DMS153 (cell line): ENCODE measurements at places on chromosomes 12 and 14.

GRCh38 chr12:113196990-113197389 lies 11.5 kb downstream of the RITA1 start:
- peak; percentile 70 for DNase-seq

DNA sequence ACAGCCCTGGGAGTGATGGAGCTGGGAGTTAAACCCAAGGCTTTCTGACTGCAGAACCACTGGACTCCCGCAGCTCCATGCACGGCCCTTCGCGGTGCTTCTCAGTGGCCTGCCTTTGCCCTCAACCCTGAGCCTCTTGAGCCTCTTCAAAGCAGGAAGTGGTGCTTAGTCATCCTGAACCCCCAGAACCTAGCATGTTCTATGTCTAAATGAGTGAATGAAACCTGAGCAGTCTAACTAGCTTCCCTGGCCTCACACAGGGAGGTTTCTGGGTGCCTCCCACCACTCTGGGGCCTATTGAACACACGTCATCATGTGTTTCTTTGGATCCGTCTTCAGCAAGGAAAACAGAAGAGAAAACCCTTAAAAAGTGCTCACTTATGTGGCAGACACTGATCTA lies 117.9 kb upstream of the SFSWAP start:
- DNase-seq = no peak

- DNase-seq = no peak
Observed at GRCh38 chr12:106739815-106740530, 34.5 kb upstream of the RIC8B start.

- no peak for DNase-seq
Observed at GRCh38 chr12:104551313-104551931, 94.7 kb downstream of the CHST11 start.

DNA sequence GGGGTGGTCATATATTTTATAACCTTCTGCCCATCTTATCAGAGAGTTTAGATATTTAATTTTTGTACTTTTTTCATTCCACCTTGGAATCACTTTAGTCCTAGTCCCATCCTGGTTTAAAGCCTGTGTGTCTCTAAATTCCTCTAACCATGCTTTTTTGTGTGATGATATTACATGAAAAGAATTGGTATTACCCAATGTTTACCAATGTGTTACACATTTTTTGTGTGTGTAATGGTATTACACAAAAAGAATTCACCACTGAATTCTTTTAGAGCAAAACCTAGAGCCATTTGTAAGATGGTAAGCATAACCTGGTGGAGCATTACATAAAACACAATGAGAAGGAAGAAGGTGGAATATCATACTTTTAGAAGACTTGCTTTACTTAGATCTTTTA lies 77.5 kb downstream of the FAR2 start:
- DNase-seq = no peak

DNA sequence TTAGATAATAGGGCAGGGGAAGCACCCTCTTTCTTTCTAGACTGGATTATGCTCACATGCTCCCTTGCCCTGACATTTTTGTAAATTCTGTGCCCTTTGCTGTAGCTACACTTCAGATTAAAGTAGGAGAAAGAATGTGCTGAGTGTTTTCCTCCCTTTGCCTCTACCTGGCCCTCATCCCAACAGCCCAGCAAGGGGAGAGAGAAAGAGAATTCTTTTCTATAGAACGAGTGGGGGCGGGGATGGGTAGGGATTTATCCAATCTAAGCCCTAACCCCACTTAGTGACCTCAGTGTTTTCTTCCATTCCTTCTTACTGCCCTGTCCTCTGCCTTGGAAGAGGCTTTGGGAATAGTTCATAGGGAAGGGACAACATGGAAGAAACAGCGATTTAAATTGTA lies 13.5 kb downstream of the GPR84 start:
- no peak for DNase-seq

- DNase-seq = no peak
Observed at GRCh38 chr14:97975962-97976361, 1178.8 kb downstream of the VRK1 start.

DNA sequence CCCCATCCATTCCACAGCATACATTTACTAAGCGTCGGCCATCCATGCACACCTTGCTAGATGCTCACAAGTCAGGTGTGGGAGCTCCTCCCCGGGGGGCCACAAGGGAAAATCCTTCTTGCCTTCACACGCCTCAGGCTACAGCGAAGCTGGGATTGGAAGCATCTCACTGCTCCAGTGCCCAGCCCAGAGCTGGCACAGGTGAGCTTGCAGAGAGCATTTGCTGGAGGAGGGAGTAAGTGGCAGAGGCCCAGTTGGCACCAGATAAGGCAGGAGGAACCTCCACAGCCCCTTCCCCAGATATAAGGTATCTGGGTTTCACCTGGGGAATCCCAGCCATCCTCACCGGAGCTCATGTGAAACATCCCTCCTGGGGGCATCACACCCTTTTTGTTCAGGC lies 1.8 kb downstream of the TRPV4 start:
- no peak for DNase-seq

DNA sequence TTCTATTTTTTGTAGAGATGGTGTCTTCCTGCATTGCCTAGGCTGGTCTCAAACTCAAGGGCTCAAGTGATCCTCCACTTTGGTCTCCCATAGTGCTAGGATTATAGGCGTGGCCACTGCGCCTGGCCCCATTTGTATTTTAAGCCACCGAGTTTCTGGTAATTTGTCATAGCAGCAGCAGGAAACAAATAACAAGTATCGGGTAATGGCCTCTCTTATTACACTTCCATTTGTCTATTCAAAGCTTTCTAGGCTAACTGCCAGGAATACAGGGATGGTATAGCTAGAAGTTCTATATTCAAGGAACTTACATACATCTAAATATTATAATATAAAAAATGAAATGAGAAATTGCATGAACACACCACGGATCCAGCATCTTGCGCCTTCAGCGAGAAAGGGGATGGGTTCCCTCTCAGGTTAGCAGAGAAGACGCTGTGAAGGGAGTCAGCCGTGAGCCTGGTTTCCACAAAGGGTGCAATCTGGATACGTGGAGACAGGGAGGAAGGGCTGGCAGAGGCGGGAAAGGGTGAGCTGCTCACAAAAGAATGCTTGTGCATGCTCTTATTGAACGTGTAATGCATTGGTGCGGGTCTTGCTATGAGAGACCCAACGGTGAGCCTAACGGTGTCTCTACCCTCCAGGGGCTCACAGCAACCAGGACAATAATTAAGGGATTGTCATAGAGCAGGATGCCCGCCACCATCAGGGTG lies 9.5 kb downstream of the BDKRB1 start:
- peak; percentile 84 for DNase-seq

- no peak for DNase-seq
Observed at GRCh38 chr12:83349907-83350611, 663.4 kb downstream of the TMTC2 start.

GRCh38 chr12:116624516-116624915 lies 65.3 kb downstream of the MAP1LC3B2 start:
- DNase-seq = no peak

DNA sequence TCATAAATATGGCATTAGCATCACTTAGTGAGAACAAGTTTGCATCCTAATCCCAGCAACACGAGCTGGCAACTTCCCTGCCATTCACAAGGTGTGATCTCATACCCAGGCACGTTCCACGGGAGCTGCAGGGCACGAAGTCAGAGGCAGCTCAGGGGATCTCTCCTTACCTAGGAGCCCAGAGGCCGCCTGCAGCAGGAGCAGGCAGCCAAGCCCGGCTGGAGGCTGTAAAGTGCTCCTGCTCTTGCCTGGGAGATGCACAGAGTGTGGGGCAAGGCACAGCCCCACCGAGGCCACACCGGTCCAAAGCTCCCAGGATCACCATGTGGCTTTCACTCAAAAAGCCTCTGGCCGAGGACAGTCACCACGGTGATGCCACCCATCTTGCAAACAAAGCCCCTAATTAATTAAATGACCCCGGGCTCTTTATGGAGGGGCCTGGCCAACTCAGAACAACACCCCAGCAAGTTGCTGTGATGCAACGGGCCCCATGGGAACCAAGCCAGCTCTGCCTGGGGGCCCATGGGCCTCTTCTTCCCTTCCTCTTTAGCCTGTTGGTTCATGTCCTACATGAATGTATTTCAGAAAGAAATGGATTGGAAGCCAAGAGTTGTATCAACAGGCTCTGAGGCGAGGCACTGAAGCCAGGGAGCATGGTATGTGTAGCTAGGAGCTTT lies 26.5 kb downstream of the NUAK1 start:
- no peak for DNase-seq

DNA sequence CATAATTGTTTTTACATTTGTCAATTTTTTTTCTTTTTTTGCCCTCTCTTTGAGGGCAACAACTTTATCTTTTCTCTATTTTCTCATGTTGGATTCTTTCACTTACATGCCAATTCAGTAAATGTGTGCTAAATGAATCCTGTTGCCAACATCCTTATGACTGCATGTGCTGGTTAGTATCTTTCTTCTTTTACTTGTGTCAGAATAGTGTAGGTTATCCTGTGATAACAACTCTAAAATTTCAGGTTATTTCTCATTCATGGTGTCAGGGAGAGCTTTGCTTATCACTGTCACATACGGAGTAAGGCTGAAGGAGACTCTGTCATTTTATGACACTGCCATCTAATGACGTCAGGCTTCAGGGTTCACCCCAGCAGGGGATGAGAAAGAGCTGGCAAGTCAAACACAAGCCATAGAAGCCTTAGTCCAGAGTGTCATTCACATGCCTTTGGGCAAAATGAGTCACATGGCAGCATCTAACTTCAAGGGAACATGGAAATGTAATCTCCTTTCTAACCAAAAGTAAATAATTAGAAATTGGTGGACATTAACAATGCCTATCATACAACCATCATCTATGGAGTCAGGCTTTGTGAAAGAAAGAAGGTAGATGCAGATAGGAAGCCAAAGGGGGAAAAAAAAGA lies 242.5 kb upstream of the ATP2B1 start:
- DNase-seq = peak; percentile 18

GRCh38 chr12:4471256-4471655 lies 25.6 kb upstream of the FGF6 start:
- DNase-seq = no peak

- DNase-seq = no peak
Observed at GRCh38 chr14:53696217-53696965, 260.2 kb downstream of the BMP4 start.

- peak; percentile 30 for DNase-seq
Observed at GRCh38 chr12:32397696-32398095, 1.7 kb upstream of the FGD4 start.

DNA sequence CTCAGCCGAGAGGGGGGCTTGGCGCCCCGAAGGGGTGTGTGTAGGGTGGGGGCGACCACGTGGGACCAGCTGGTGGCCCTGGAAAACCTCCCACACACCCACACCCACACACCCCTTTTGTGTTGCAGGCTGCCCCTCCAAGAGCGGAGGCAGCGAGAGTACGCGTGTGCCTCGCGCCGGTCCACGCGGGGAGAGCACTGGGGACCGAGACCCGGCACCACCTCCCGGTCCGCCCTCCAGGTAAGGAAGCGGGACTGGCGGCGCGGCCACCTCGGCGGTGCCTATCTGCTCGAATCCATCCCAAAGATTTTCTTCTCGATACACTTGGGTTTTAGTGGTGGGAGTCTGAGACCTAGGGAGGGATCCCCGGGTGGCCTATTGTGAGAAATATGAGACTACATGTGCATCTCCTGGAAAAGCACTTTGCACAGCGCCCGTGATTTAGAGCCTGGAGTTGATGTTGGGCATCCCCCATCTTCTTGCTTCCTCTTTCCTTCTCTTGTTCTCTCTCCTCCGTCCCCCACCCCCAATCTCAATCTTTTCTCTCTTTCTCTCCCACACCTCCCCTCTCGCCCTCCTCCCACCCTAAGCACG lies 393 bp downstream of the SYT1 start:
- DNase-seq = no peak

DNA sequence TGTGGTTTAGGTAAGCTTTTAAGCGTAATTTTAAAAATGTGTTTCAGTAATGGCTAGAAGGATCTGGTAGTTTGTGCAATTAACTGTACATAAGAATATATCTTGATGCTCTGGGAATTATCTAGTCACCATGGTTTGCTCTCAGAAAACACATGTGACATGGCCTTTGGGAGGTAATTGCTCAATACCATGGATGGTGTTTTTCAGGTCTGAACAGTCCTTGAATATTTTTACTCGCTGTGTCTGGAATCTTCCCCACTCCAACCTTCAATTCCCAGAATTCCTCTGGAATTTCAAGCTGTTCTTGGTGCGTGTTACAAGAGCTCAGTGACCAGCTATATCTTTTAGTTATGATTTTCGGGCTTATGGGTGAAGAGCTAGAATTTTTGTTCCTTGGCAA lies 85.3 kb downstream of the DAAM1 start:
- no peak for DNase-seq

- no peak for DNase-seq
Observed at GRCh38 chr12:124000111-124000510, 27.1 kb downstream of the ZNF664 start.

DNA sequence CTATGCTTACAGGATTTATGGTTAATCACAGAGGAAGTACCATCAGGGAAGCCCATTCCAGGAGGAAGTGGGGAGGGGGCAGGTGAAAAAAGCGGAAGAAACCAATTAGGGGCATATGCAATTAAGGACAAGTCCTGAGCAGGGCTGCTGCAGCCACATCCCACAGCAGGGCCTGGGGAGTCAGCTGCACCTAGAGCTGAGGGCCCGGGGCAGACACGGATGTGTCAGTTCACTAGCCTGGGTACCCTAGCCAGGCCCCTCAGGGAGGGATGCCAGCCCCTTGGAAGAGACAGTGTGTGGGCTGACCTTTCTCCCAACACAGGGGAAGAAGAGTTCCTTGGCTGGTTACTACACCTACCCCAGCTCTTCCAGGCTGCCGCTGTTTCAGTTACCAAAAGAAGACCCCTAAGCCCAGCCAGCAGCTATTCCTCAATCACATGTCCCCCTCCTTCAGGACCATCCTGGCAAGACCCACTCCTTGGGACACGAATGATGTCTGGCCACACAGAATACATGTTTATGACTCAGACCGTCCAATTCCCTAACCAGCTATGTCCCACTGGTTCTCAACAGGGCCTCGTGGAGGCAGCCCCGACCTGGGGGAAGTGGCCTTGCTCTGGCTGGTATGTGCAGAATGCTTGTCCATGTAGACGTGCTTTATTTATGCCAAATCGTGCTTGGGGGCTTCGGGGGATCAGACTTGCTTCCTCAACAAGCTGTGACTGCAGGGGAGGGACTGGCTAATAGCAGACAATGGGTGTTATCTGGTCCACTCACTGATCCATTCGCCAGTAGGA lies 133.7 kb upstream of the RTL1 start:
- no peak for DNase-seq
